ENCODE measurements at places on chromosomes 12 and 14. TPM values are rescaled to one million over a fixed set of nuclear protein-coding genes. Genes with fewer than 3 reads are reported as not detected.
A peak's percentile ranks its signal among the peaks of the same experiment; 100 is the strongest.

Gene TEP1
- total RNA-seq, result 24.4 TPM

Gene SLC4A8
- 9.4 TPM for total RNA-seq

DNA sequence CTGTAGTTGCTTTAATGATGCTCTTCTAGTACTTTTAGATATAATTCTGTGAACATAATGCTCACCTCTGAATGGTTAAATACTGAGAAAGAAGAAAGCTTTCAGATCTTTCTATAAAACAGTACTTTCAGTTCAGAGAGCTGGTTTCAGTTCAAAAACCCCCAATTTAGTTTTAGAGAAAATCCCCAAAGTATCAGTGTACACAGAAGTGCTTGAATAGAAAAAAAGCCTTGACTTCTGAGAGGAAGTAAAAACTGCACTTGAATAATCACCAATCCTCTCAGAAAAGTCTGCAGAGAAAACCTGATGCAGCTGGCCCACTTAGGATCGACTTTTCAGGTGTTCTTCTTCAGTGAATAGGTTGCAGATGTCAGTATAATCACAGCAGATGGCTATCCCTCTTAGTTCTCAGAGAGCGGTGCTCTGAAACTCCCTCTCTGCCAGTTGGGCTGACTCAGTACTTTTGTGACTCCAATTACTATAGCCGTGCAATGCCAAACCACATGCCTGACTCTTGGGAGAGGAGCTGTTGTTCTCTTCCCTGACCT is 616.3 kb downstream of the LRFN5 start:
- no peak overlapping the region for H3K4me3 ChIP-seq
- no peak overlapping the region for H3K27ac ChIP-seq
- H3K27me3 ChIP-seq, result no peaks in the 10 kb centered on the region
- peak; percentile 11 for DNase-seq

DNA sequence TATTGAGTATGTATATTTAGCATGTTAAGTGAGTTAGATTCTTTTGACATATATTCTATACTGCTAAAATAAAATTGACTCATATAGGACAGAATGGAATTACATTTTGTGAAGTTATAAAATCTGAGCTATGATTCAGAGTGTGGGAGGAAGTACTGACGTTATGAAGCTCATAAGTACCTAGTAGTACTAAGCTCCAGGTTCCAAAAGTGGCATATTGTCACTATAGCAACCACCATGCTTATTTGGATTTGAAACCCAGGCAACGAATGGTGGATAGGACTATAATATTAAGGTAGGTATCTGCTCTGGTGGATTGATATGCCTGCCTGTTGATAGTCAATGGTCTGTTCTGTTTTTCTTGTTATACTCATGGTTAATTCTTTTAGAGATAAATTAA is 2.2 kb upstream of the FBXO33 start:
- H3K27me3 ChIP-seq, result no peaks in the 10 kb centered on the region
- H3K27ac ChIP-seq, result no peak overlapping the region
- no peak for DNase-seq
- no peak overlapping the region for H3K4me3 ChIP-seq

DNA sequence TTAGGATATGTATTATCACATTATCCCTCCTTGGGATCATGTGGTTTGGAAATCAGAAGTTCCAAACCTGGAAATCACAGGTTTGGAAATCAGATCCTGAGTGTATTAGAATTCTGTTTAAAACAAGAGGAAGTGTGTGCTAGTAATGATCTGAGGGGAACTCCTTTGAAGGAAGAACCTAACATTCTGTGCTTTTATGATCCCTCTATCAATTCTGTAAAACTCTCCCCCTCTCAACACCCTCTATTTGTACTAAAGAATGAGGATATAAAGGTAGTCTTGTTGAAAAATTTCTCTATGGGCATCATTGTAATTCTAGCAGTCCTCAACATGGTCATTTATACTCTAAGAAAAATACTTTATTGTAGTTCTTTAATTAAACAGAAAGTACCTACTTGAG is 97.4 kb downstream of the SRGAP1 start:
- no peak overlapping the region for H3K27ac ChIP-seq
- no peaks in the 10 kb centered on the region for H3K4me1 ChIP-seq
- no peaks in the 10 kb centered on the region for H3K36me3 ChIP-seq

DNA sequence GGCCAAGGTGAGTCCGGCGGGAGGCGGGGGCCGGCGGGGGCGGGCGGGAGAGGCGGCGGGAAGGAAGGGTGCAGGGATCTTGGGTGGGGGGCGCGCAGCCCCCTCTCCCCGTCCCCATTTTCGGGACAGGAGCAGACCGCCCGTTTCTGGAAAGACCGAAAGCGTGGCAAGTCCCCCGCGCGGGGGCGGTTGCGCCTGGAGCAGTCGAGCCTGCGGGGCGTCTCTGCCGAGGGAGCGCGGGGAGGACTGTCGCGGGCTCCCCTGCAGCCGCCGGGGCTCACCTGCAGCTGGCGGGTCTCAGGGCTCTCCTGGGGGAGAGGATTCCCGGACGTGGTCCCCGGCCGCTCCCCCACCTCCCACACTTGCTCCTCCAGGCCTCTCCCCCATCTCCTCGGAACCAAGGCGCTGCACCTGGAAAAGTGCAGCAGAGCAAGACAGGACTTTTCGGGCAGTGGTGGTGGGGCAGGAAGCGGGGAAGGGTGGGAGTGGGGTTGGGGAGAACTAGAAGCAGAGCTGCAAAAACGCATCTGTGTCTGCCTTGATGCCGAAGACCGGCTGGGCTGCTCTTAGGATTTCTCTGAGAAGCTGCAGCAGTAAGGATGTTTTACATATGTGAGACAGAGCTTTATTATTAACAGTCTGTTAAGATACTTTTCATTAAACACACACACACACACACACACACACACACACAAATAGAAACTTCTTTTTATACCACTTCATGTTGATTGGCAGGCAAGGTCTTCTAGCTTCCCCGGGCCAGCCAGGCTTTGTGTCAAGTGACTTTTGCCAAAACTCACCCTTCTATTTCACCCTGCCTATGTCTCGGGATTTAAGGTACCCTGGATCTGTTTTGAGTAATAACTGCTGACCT is 677 bp downstream of the C12orf75 start:
- no peaks in the 10 kb centered on the region for H3K27me3 ChIP-seq
- H3K4me3 ChIP-seq, result peak overlapping the region; percentile 87
- no peaks in the 10 kb centered on the region for H3K36me3 ChIP-seq
- DNase-seq, result peak; percentile 68
